Stimulated activated CD4-positive, alpha-beta T cell treated with anti-CD3 and anti-CD28 coated beads, Interleukin-1b, Interleukin-23, amount 100 ng/mL, for 48 hours (primary cell): ENCODE measurements at places on chromosomes 1 and 21.

- DNase-seq: no peak
Measured at GRCh38 chr1:186446152-186446551, 14.8 kb downstream of the PDC start.

DNA sequence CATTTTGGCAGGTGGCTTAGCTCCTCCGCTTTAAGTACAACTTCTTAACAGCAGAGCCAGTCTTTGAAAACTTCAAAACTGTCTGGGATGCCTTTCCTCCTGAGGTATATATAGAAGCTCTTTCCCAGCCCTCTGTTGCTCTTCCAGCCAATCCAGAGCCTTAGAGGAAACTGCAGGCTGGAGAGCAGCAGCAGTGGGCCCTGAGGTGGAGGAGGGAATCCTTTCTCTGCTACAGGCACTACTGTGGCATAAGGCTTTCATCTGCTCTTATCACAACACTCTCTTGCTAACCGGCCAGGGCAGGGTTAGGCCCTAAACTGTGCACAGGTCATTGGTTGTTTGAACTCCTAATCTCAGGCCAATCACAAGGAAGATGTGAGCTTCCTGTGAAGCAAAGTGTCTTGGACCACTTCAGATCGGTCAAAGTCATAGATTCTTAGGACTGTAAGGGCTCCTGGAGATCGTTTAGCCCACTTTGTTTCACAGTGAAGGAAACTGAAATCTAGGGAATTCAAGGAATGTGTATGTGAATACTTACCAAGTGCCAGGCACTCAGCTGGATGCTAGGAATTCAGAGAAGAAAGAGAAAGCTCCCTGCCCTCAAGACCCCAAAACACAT, at the start of gene RGS5:
Gene RGS5, minus strand, starts transcription at position 84 of the 619 bp plus-strand sequence. Its CDS starts 81 bp downstream, at position 3.
- no peak for DNase-seq

- DNase-seq: no peak
Measured at GRCh38 chr1:149845416-149845815, 54.0 kb upstream of the BOLA1 start.

DNA sequence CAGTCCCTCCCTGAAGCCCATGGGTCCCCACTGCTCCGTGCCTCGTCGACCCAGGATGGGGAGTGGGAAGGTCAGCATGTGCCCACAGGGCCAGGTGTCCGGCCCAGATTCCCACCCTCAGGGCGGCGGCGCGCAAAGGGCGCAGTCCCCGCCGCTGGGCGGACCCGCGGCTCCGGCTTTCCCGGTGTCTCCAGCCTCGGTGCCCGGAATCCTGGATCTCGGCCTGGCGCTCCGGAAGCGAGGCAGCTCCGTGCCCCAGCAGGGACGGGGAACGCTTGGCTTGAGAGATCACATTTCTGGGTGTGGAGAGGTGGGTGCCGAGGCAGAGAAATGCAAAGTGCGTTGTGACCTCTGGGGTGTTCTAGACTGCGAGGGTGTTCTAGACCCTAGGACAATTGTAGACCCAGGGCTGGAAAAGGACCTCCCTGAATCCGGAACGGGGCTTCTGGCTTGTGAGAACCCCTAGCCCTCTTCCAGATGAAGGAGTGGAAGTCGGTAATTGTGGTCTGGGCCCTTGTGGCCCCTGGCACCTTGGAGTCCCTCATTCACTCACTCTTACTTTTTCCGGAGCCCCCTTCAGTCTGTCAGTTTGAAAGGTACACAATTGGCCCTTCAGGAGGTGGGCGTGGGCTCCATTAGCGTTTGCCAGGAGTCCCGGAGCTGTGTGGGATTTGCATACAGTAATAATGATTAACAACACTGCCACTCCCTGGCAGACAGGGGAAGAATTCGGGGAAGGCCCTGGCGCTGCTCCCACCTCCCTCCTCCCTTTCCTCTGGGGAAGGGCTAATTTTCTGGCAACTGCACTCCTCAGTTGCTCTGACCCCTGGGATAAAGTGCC, 1.6 kb upstream of the KCND3 start:
- no peak for DNase-seq

DNA sequence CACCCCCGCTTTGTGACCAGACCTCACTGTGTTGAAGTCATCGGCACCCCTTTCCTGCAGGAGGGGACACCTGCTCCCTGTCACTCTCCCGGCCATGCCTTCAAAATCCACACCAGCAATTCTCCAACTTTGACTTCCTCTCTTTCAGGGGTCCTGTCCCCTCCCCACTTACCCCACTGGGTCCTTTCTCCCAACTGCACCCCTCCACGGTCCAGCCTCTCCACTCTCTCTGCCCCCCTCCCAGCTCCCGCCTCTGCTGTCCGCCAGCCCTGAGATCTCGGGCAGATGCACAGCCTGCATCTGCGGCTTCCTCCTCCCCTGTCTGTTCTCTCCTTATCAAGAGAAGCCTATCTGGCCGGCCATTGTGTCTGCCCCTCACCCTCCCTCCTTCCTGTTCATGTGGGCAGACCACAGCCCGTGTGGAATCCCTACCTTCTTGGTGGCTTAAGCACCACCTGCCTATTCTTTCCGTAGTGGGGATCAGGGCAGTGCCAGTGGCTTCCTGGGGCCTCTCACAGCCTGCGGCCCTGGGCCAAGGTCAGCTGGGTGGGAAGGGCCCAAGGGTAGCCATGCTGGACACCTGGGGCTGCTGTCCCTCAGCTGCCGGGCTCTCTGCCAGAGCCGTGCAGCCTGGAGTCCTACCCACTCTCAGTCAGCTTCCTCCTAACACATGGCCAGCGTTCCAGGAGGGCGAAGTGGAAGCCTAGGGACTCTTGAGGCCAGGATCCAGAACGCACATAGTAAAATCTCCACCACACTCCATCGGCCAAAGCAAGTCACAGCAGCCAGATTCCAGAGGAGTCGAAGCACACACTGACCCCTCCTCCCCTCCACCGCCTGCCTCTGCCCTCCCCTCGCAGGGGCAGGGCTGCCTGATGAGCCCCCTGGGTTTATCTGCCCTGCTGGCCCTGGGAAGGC, 5.1 kb upstream of the HES4 start:
- DNase-seq: no peak

- DNase-seq: no peak
Measured at GRCh38 chr1:211377539-211378450, 51.2 kb downstream of the TRAF5 start.
